ENCODE measurements at places on chromosomes 5 and 9.

DNA sequence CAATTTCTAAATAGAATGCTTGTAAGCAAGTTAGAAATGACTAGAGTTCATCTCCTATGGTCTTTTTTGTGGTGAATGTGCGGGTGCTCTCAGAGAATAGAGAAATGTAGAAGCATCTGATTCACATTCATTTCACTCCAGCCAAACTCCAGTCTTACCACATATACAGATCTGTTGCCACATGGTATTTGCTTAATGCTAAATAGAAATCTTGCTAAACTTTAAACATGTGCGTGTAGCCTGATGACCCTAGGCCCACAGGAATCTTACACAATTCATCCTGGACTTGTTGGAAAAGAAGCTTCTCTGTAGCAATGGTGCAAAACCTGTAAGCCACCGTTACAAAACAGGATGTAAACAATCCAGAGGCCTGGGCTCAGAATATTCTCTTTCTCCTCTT lies 135.2 kb downstream of the PCSK1 start:
- no peak for DNase-seq

DNA sequence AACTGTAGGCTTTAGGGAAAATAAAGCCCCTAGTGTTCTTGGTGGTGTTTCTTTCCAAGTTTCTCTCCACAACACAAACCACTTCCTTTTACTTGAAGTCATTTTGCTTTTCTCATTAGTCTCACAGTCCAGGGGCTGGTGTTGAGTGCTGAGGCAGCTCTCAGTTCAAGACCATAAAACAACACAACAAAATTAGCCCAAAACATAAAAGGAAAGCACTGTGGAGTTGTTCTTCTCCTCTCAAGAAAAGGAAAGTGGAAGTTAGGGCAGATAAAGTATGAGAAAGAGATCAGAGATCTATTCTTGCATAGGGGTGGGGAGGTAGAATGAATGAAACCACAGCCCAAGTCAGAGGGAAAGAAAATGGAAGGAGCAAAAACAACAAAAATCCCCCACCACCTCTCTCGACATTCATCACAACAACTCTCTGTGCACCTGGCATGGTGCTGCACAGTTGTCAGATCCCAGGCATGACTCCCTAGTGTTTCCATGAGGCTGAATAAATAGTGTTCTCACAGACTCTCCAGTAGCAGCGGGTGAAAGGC lies 569.9 kb downstream of the RAB3C start:
- DNase-seq: no peak

DNA sequence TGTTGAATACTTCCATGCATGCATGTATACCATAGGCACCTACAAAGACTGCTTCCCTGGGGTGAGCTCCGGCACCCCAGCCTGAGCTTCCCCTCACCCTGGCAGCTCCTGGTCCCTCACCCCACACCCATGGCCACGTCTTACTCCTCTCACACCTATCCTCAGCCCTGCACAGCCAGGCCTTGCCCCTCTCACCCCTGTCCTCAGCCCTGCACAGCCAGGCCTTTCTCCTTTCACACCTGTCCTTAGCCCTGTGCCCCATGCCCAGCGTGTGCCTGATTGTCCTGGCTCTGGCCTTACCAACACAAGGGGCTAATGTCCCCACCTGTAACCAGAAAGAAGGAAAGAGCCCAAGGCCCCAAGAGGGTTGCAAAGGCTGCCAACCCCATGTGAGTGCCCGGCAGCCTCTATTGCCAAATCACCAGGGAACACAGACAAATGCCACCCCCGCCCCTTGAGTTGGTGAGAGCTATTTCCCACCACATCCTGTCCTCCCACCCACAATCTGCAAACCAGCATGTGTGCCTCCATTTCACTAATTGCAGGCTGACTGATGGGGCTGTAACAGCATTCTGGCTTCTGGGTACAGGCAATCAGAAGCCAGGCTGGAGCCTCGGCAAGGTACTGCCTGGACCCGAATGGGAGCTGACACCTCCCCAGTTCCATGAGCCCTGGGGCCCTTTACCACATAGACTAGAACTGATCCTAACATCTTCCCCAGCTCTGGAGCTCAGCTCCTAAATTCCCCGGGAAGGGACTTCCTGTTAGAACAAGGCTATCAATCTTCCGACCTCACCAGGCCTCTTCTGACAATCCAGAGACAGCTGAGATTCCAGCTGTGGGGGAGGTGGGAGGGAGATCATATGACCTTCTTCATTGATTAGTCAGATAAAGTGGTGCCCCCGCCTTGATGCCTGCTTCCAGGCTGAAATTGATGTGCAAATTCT lies 78.2 kb downstream of the FAM114A2 start:
- DNase-seq: no peak

- DNase-seq: no peak
Observed at GRCh38 chr5:165858118-165858517, 2352.7 kb downstream of the MAT2B start.

GRCh38 chr9:22919423-22919822 lies 472.8 kb downstream of the DMRTA1 start:
- DNase-seq: no peak

GRCh38 chr5:106172681-106173532 lies 1497.8 kb downstream of the EFNA5 start:
- no peak for DNase-seq

All from NCI-H446 treated with DMSO at 0.1 percent for 48 hours (cell line).